HT-29 (cell line): ENCODE measurements at places on chromosomes 13 and 19.

DNA sequence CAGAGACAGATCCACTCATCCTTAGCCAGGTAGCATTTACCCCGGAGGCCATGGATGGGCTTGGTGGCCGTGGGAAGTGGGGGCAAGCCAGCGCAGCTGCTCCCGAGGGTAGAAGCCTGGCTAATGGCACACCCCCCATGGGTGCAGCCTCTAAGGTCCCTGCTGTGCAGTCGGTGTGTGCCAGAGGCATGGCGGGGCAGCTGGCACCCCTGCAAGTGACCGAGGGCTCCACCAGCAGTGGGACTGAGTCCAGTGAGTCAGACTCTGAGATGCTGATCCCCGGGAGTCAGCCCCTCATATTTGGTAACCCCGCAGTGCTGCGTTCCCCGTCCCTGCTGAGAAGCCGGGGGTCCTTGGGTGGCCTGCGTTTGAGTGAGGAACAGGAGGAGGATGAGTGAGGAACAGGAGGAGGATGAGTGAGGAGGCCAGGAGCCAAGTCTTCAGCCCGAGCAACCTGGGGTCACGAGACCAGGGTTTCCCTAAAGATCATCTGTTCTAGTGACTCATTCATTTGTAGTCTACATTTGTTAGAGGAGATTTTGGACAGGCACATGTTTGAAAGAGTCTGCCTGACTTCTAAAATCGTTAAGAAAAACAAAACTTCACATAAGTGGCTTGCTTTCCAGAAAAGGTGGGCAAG lies 180.7 kb downstream of the STK24 start:
- DNase-seq, result no peak

DNA sequence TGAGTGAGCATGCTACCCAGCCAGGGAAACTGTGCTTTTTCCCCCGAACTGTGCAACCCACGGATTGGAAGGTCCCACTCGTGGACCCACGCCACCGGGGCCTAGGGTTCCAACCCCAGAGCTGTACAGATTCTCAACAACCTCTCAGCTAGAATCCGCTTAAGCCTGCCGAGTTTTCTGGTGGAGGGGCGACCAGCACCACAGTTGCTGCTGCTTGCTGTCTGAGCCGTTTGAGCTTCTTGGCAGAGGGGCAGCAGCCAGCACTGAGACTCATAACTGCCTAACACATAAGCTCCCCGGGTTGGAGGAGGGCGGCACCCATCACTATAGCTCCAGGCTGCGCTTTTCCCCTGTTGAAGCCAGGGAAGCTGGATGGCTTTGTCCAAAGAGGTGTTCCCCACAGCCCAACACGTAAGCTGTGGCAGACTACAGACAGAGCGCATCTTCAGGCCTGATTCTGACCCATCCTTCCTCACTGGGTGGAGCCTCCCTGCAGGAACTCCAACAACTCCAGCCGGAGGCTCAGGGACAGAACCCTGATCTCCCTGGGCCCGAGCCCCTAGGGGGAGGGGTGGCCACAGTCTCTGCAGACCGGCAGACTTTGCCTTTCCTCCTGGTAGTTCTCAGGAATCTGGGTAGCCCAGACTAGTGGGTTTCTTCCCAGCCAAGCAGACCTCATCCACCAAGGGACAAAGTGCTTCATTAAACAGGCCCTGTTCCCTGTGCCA lies 871.6 kb downstream of the SLITRK6 start:
- DNase-seq, result no peak

DNA sequence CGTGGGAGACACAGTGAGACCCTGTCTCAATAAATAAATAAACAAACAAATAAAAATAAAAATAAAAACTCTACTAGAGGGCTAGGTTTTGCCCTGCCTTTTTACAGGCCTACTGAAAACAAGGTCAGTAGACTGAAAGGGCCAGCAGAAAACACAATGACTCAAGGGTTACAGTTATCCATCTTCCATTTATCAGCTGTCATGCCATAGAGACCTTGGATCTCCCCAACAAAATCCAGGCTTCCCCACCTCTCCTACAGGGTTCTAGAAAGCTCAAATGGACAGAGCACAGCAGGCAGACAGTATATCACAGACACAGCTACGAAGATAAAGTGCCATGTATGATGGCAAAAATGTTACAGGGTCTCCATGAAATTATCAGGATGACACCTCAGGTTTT lies 54.4 kb downstream of the FOXO1 start:
- no peak for DNase-seq

DNA sequence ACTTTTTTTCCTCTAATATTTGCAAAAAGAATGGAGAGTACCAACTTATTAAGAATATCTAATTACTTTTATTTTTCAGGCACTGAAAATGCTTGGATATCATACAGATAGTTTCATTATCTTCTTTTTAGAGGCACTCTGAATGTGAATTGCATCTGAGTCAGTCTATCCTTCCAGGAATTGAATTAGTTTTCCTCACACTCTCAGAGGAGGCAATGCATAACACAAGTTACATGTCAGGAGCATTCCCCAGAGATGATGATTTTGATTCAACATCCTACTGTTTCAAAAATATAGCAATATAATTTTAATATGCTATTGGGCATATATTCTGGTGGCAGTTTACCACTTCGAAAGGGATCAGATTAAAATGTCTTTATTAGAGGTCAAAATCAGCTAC lies 1315.4 kb downstream of the PCDH9 start:
- no peak for DNase-seq

GRCh38 chr19:7211191-7211951 lies 82.8 kb downstream of the INSR start:
- no peak for DNase-seq

DNA sequence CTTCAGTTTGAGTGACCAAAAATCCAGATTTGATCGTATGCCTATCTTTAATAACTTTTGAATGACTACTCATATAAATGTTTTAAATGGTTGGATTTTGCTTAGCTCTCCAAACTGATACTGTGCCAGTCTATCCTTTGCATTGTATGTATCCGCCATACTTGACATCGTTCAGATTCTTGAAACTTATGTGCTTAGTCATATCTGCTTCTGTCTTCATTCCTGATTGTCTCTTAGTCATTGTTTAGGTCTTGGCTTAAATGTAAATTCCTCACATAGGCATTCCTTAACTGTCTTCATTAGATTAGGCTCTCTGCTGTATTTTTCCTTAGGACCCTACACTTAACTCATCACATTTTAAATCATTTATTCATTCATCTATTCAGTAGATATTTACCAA lies 126.0 kb downstream of the PCCA start:
- DNase-seq, result no peak
